ENCODE measurements at places on chromosomes 6 and 20.

- no peak for DNase-seq
These were observed 184.1 kb downstream of the SOD2 start for GRCh38 chr6:159508931-159509330.

DNA sequence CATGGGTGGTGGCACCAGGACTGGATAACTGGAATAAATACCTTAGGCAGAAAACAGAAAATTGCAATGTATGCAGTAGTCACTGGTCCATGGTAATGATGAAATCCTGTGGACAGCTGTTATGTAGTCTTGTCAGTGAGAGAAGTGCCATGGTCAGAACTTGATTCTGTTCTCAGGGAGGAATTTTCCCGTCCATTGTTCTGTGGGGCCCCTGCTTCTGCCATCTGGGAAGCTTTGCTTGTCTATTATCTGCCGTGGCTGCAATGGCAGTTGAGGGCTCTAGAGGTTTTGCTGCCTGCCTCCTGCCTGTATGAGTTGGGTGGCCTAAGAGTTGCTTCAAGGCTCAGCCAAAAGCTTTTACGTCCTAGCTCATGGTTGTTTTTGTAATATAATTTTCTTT is 126.8 kb upstream of the SLC35B3 start:
- DNase-seq, result no peak

- no peak for DNase-seq
These were observed 9.6 kb downstream of the MRS2 start for GRCh38 chr6:24412294-24412693.

- no peak for DNase-seq
These were observed 580.1 kb downstream of the PTPRT start for GRCh38 chr20:42609618-42610017.

- DNase-seq, result no peak
These were observed 18.0 kb downstream of the POLH start for GRCh38 chr6:43593938-43594337.

- DNase-seq, result no peak
These were observed 15.8 kb downstream of the MAN1A1 start for GRCh38 chr6:119333707-119334295.

GRCh38 chr6:42448391-42448790 is 3.3 kb downstream of the TRERF1 start:
- no peak for DNase-seq

- no peak for DNase-seq
These were observed 1225.9 kb upstream of the MAP3K7 start for GRCh38 chr6:91812596-91813274.

DNA sequence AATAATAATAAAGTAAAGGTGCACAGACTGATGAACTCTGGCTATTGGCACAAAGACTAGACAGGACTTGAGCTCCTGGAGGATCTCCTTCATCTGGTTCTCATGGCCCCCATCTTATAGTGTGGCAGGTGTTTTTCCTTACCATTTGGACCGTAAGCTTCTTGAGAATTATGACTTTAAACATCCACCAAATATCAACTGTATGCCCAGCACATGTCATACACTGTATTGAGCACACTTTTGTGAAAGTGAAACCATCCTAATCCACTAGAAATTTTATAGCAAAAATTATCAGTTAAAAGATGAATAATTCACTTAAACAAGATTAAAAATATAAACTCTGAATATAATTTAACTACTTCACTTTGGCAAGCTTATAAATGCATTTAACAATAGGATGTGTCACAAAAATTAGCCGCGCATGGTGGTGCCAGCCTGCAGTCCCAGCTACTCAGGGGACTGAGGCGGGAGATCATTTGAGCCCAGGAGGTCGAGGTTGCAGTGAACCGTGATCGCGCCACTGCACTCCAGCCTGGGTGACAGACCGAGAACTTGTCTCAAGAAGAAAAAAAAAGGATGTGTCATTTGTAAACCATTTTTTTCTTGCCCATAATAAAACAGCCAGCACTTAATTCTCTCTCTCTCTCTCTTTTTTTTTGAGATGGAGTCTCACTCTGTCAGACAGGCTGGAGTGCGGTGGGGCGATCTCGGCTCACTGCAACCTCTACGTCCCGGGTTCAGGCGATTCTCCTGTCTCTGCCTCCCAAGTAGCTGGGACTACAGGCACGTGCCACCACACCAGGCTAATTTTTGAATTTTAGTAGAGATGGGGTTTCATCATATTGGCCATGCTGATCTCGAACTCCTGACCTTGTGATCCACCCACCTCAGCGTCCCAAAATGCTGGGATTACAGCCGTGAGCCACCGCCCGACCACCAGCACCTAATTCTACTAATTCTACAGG is 9.1 kb downstream of the HIVEP2 start:
- no peak for DNase-seq

DNA sequence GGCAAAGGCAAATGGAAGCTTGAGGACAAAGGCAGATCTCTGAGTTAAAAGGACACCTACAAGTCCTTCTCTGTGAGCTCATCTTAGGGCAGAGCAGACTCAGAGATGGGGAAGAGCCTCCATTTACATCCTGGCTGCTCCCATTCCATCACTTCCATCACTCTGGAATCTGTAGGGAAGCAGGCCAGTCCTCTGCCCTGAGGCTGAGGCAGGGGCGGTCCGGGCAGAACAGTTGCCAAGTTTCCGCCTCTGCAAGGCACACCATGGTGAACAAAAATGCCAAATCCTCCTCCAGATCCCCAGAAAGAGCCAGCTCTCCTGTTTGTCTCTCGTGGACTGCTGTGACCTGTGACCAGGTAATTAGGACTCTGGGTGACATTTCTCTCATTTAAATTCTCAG is 209.6 kb upstream of the SSTR4 start:
- DNase-seq, result no peak

- DNase-seq, result no peak
These were observed 12.8 kb upstream of the SERPINB1 start for GRCh38 chr6:2854396-2854982.

- DNase-seq, result no peak
These were observed 163.5 kb upstream of the CDYL start for GRCh38 chr6:4612636-4613171.

- DNase-seq, result no peak
These were observed 269.4 kb downstream of the RNF144B start for GRCh38 chr6:18656506-18656905.

DNA sequence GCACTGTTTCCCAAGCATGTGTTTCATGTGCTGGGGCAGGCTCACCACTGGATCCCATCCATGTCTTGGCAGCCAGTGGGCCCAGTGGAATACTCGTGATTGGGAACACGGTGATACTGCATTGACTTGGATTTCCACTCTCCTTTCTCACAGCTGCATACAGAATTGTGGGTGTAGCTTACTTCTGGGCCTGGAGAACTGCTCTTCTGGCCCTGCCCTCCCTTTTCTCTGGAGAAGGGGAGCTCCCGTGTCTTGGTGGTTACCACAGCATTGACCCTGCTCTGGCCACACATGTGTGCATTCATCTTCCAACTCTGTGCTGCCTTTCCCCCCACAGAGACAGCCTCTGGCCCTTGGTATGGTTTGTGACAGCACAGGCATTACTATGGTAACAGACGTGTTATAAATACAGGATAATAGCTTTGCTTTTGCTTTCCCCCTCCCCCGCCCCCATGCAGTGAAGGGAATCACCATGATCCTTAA is 21.6 kb downstream of the SOBP start:
- DNase-seq, result no peak

DNA sequence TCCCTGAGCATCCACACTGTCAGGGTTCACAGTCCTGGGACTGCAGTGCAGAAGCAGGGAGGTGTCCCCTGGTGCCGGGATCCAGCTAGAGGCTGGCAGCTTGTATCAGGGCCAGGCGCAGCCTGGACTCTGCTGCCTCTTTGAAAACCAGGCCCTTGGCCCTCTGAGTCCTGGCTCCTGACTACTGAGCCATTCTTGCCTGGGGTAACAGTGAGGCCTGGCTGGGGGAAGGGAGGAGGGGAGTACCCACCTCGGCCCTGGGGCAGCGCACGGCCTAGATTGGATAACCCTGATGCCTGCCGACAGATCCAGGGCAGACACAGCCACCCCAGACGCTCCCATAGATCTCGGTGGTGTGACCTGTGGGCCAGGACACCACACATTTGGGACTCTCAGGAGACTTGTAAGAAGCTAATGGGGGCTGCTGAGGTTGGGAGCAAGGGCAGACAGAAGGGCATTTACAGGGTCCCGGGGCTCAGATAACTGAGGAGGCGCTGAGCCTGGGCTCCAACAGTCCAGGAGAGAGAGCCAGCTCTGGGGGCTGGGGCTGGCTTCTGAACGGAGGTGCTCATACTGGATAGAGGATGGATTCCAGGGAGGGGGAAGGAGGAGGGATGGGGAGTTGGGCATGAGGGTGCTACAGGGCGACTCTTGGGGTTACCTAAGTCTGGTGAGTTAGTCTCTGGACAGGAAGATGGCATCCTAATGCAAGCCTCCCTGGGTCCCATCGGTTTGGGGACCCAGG is 30.5 kb downstream of the SPDEF start:
- no peak for DNase-seq

DNA sequence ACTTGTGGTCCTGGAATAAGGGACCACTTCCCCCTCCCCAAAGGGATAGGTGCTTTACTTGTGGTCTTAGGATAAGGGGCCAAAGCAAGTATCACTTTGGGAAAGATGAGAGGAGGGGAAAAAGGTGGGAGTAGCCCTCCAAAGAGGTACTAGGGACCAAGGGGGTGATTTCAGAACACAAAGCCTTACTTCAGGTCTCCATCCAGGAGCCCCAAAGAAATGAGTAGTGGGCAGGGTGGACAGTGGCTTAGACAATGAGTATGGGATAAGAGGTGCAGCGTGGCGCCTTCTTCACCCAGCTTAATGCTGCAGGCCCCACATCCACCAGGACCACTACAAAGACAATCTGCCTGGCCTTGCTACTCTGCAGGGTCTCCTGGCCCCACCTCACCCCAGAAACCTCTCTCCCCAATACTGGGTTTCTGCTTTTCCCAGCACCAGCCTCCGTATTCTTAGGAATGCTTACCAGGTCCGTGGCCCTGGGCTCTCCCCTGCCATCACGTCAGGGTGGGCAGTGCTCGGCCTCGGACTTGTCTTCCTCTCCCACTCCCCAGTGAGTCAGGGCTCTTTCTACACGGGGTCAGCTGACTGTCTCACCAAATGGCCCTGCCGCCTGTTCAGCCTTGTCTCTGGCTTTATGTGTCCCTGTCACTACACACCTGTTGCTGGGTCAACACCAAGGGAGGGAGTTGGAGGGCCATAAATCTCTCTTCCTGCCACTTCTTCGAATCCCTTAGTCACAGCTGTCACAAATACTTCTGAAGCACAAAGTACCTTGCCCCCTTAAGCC is 3.1 kb downstream of the NNAT start:
- no peak for DNase-seq

DNA sequence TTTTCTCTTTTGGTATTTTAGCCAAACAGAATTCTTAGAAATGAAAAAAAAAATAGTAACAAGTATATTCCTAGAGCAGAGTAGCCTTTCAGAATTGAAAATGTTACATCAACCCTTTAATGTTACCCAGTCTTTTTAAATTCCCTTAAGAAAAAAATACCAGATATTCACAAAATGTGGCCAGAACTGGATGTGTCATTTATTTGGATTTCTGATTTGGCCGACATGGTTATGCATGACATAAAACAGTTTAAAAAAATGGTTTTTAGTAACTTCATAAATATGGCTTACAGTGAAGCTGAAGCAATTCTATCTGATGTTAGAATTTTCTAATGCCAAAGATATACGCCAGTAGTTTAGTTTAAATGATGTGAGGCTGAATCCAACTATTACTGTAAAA is 112.0 kb downstream of the ATXN1 start:
- no peak for DNase-seq

DNA sequence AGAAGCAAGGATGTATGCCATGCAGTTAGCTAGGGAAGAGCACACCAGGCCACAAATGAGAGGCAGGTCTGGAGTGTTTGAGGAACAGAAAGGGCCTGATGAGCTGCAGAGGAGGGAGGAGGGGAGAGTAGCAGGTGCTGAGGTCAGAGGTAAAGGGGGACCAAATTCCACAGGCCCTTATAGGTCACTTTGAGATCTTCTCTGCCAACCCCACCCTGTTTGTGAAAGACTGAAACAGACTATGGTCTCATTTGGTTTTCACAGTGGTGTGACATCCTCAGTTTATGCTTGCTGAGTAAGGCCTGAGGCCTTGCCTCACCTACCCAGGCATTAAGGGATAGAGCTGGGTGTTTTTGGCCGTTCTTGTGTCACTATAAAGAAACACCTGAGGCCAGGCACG is 187.7 kb upstream of the MYLIP start:
- no peak for DNase-seq

GRCh38 chr6:47043286-47043685 is 1.2 kb upstream of the ADGRF1 start:
- DNase-seq, result no peak
